AG20443 (cell line): ENCODE measurements at places on chromosomes 1 and 21.

DNA sequence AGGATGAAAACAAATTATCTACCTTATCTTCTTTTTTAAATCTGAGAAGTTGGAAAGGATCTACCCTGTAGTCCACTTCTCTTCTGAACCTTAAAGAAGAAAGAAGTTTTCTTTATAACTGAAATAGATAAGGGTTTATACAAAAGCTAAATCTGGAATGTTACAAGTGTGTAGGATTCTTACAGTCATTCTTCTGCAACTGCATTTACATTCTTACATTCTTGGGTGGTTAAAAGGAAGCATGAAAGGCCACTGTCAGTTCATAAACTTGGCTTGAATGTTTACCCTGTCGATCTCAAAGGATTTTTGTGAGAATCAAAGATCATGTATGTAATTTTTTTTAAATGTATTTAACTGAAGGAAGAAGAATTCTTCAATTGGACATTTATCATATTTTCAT, 142.1 kb upstream of the BRINP3 start:
- no peak for DNase-seq

- peak; percentile 37 for DNase-seq
Measured at GRCh38 chr1:63721531-63722189, 52.2 kb upstream of the ROR1 start.

- DNase-seq: no peak
Measured at GRCh38 chr1:78687914-78688313, 38.3 kb downstream of the IFI44 start.

DNA sequence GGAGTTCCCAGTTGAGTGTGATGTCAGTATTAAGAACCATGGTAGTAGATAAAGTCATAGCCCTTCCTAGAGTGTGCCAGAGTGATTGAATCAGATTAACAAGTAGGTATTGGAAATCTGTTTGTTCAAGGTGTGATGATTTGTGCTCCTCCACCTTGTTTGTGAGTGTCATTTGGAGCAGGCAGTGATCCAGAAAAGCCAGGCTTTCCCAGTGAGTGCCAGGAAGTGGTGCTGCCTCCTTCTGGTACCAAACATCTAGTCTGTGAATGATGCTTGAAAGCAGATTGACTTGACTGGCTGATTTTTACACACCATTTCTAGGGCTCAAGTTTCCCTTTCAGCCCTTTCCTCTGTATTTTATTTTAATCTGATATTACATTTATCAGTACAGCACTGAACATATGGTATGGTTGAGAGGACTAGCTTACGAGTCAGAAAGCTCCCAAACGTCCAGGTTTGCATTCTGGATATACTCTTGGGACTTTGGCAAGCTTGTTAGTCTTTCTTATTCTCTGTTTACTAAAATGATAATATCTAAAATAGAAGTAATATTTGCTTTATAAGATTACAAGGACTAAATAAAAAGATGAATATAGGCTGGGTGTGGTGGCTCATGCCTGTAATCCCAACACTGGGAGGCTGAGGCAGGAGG, 100.7 kb downstream of the PATJ start:
- DNase-seq: no peak
